ENCODE measurements at places on chromosomes 12 and 14.

DNA sequence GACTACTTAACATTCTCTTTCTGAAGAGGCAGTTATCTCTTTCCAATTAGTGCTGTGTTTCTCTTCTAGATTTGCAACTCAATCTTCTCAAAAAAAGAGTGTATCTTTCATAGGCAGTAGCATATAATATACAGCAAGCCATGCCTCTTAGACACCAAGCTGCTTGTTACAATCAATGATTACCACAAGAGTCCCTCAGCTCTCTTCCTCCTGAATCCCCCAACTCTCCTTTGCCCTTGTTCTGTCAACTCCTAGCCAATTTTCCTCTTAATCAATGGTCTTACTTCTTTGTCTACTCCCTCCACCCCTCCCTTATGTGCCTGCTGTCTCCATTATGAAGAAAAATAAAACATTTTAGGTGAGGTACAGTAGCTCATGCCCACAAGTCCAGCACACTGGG lies 2.6 kb downstream of the TMTC1 start:
- DNase-seq, result no peak

DNA sequence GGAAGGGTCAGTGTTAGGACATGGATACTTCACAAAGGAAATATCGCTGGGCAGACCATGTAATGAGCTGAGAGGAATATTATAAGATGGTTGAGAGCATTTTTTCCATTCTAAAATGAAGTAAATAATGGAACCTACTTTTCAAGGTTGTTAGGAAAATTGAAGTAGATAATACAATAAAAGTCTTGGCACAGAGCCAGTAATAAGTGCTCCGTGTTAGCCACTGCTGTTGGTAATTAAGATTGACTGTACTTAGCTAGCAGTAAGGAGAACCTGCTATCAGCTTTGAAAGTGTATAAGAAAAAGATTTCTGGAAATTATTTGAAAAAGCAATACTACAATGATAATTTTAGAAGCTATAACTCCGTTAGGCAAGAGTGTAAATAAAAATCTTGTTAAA lies 77.6 kb downstream of the SCAF11 start:
- no peak for DNase-seq

DNA sequence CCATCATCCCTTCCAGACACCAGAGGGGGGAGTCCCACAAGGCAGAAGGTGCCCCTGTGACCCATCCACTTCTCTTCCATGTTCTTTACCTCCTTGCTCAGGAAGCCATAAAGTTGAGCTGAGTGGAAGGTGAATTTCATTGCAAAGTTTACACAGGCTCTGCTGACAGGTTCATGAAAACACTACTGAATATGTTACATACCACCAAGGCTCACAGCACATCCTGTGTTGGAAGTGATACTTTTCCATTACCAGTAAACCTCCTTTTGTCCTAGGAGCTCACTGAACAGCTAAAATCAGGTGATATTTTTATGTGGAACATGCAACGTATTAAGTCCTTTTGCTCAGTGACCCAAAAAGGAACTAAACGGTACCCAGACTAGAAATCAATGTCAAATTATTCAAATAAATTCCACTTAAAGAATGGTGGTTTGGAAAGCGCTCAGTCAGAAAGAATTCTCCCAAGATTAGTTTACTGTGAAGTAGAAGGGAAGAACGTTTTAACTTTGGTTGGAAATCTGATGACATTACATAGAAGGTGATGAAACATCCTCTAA lies 196.2 kb upstream of the NUDT4 start:
- DNase-seq, result no peak

- DNase-seq, result no peak
These were observed 72.2 kb upstream of the PRMT8 start for GRCh38 chr12:3418609-3419390.

DNA sequence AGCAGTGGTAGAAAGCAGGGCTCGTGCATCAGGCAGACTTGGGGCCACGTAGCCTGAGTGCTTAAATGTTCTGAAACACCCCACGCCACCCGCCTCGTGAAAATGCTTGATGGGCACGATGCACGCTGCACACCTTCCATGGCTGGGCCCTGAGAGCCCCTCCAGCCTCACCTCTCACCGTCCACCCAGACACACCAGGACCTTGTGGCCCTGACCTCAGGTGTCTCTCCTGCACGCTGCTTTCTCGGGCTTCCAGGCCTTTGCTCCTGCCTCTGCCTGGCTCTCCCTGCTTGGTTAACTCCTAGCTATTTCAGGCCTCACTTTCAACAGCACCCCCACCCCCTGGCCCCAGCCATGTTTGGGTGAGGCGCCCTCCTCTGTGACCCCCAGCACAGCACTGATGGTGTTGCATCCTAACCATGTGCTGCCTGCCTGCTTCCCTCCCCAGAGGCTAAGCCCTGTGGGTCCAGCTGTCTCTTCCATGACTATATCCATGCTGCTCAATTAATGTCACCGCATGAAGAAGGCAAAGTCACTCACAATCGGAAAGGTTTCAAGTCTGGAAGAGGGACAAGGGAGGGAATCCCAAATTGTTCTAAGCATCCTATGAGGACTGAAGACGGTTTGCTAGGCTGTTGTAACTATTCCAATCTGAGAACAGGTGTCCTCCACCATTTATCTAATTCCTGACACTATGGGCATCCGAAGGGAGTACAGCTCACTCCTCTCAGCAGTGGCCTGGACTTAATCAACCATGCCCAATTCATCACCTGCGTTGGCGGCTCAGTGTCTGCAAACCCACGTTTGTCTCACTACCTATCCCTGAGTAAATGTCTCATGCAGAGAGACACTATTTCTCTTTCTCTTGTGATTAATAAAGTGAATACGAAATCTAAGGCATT lies 82.2 kb downstream of the CCDC88C start:
- DNase-seq, result no peak

- no peak for DNase-seq
These were observed 57.1 kb downstream of the TRAFD1 start for GRCh38 chr12:112182499-112182898.
